ENCODE measurements at places on chromosomes 2 and 18. TPM values are rescaled to one million over a fixed set of nuclear protein-coding genes. Genes with fewer than 3 reads are reported as not detected.

GRCh38 chr18:49733321-49733720 lies 80.0 kb downstream of the ACAA2 start:
- no peak for DNase-seq

GRCh38 chr2:106885329-106885728 lies 638 bp downstream of the ST6GAL2 start:
- DNase-seq: no peak

GRCh38 chr2:240244543-240244942 lies 104.1 kb upstream of the OTOS start:
- DNase-seq: peak; percentile 57

DNA sequence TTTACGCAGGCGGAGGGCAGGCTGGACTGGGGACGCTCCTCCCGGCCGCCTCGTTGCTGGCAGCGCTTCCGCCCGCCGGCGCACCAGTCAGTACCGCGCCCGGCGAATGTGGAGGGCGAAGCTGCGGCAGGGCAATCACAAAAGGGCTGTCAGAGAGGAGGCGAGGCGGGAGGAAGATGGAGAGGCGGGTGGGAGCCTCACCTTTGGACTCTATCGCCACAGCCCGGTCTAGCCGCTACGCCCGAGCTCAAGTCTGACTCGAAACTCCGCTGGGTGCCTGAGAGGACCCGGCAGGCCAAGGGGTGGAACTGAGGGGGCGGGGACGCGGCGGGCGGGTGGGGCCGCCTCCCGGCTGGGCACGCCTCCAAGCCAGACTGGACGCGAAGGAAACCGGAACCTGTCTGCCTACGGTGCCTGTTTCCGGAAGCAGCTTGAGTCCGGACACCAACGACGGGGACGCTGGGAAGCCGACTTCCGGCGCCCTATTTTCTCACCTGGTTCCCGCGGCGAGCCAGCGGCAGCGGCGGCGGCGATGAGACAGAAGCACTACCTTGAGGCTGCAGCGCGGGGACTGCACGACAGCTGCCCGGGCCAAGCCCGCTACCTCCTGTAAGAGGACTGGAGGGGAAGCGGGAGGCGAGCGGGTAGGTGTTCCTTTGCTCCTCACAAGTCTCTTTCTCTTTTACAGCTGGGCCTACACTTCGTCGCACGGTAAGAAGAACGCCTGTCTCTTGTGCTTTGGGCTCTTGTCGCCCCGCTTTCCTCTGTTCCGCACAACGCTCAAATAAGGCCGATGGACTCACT lies at the start of gene RMP24:
Gene RMP24, plus strand, starts transcription at position 483 of the 804 bp plus-strand sequence.
- peak; percentile 94 for DNase-seq

DNA sequence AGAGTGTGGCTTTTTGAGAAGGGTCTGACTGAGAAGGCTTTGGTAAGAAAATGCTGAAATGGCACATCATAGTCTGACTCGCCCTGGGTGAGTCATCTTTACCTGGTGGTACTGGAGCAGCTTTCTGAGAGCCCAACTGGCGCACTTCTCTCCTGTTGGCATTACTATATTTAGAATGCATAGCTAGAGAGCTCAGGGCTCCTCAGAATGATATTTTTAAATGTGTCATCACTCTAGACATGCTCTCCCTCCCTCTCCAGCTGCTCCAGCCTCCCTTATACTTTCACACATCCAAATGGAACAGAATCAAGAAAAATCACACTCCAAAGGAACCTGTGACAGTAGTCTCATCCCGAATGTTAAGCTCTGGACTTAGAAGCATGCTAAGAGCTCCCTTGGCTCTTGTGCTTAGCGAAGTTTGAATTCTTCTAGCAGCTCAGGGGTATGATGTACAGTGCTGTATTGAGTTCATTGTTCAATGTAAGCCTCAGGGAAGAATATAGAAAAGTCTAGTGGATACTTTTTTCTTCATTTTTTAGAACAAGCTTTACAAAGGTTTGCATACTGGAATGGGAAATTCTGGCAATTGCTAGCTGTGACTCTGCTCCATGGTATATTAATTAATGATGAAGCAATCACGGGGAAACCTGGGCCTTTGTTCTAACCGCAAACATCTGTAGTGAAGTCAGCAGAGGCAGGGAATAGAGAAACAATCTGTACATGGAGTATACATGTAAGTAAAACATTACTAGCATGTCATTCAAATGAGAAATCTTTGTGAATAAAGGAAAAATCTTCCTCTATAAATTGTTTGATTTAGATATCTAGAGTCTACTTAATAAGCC lies 751.2 kb upstream of the NRXN1 start:
- no peak for DNase-seq

BOLL gene
- total RNA-seq: not detected

PARD3B gene
- 0.66 TPM for total RNA-seq

TM4SF20 gene
- total RNA-seq: not detected

Data from glutamatergic neuron (in vitro differentiated cells).